Stimulated activated CD4-positive, alpha-beta T cell treated with anti-CD3 and anti-CD28 coated beads, Interleukin-1b, Interleukin-23, amount 100 ng/mL, for 48 hours (primary cell): ENCODE measurements at places on chromosomes 11 and 22.

- DNase-seq = peak; percentile 23
Observed at GRCh38 chr11:6742260-6742659, 29.5 kb downstream of the OR2AG2 start.

- DNase-seq = no peak
Observed at GRCh38 chr11:1546536-1547466, 25.3 kb downstream of the DUSP8 start.

DNA sequence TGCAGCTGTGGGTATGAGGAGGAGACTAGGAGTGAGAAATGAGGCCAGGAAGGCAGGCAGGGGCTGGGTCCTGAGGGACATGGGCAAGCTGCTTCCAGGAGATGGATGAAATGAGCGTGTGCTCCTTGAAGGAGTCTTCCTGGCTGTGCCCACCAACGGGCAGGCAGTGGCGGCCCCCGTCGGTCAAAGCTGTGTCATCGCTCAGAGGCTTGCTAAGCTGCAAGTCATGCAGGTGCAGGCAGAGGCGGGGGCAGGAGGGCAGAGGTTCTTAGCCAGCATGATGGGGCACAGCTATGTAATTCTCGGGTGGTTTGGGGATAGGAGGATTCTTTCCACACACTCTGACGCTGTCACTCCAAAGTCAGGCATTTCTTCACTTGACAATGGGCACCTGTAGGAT lies 12.5 kb upstream of the PEX26 start:
- no peak for DNase-seq

DNA sequence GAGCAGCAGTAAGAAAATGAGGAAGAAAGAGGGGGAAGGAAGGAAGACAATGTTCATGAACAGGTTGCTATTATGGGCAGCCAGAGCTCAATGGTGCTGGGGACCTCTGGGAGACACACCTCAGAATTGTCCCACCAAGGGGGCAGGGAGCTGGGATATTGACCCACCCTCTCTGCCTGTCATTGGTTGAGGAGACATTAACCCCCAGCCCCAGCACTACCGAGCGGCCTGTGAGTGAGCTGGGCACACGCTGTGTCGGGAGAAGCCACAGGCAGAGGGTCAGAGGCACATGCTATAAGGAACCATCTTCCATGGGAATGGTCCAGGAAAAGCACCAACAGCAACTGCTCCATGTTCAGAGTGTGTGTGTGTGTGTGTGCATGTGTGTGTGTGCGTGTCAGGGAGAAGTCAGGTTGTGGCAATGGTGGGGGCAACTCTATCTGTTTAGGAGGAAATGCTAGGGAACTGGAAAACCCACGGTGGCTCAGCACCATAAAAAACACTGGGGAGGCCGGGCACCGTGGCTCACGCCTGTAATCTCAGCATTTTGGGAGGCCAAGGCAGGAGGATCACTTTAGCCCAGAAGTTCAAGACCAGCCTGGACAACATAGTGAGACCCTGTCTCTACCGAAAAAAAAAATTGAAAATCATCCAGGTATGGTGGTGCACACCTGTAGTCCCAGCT lies 49.2 kb downstream of the CD6 start:
- no peak for DNase-seq

DNA sequence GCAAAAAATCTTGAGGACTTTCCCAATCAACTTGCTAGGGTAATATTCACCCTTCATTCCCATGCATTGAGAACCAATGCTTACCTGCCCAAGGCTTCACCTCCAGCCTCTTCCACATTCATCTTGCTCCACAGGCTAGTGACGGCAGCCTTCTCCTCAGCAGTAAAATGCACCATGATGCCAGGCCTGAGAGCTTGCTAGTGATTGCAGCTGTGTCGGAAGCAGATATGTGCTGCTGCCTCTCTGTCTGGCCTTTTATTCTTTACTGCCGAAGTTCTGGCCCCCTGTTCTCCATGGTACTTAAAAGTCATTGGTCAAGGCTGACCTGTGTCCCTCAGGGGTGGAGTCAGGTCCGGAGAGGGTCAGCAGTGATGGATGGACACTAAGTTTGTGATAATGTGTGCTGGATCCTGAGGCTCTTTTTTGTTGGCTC lies at the start of gene HBE1:
TSS of gene HBE1 (minus strand) at position 231 of the 433 bp plus-strand sequence. CDS start at position 176, 55 bp downstream.
- DNase-seq = no peak

- DNase-seq = no peak
Observed at GRCh38 chr11:20839231-20839630, 169.8 kb downstream of the NELL1 start.

- DNase-seq = no peak
Observed at GRCh38 chr11:1834062-1834610, 654 bp upstream of the SYT8 start.

DNA sequence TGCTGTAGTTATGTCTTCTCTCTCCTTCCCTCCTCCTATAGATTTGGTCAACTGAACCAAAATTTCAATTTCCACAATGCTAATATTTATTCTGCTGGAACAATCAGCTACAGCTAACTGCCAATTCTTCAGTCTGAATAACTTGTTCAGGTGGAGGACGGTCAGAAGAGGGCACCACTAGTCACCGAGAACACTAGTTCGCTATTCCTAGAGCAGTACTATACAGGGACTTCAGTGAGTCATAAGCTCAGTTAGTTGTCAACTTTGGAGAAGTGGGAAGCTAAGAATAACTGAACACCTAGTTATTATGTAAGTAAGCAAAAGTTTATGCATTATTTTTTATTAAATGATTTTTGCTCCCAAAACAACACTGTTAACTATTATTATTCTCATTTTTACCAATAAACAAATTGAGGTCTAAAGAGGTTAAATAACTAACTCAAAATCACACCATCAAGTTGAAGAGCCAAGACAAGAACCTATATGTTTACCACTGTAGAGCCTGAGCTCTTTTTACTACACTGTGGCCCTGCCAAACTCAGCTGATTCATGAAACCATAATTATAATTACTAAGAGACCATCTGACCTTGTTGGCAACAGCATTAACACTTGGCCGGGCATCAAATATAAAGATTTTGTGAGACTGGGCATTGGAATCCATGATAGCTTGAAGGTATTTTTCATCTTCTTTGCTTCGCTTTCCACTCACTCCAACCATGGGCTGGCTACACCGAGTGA lies 59.0 kb downstream of the CEP57 start:
- peak; percentile 3 for DNase-seq

GRCh38 chr11:103995896-103996295 lies 40.5 kb upstream of the DDI1 start:
- DNase-seq = no peak

GRCh38 chr11:110375351-110375750 lies 54.4 kb upstream of the FDX1 start:
- no peak for DNase-seq

GRCh38 chr11:24078018-24078417 lies 418.8 kb upstream of the LUZP2 start:
- DNase-seq = no peak

DNA sequence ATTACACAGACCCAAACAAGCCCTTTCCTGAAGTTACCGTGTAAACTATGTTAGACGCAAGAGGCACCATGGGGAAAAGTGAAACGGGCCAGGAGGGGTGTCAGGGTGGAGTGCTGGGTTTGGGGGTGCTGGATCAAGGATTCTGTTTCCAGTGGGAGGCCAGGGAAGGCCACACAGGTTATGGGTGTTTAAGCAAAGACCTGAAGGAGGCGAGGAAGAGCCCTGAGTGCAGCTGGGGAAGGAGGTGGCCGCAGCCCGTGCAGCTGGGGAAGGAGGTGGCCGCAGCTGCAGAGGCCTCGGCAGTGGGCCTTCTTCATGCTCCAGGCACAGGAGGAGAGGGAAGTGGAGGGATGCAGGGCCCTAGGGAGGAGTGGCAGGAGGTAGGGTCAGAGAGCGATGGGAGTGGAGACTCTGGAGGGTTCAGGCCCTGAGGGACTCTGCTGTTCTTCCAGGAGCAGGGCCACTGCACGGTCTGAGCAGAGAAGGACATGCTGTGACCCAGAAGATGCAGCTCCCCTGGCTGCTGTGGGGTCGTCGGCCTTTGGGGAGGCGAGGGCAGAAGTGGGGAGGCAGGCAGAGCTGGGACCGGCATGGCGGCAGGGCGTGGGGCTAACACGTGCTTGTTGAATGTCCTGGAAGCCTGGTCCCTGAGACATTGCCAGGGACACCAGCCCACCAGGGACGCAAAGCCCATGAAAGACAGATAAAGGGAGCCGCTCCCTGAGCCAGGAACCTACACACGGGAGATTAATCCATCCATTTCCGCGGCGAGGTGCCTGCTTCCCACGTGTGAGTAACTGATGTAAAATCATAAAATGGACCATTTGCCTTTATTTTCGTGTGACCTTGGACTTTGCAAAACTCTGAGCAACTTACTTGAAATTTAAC lies 1049.1 kb downstream of the BRD1 start:
- DNase-seq = no peak

DNA sequence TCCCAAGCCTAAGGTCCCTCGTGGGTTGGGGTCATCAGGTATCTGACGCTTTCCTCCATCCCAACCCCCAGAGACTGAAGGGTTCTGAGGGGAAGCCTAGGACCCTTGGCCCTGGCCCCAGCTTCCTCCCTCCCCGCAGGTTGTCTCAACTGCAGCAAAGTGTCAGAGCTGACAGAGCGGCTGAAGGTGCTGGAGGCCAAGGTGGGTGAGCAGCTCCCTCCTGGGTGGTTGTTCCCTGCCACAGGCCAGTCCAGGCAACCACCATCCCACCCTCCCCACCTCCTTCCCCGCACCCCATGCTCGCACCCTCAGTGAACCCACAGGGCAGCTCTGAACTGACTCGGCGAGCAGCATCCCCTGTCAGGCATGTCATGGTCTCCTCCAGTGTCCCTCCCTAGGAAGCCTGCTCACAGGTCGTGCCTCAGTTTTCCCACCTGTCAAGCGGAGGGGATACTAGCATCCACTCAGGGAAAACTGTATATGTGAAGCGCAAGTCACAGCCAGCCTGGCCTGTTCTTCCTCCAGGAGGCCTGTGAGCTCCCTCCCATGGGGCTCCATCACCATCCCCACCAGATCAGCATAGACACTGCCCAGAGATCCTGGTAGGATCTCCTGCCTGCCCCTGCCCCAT lies 20.8 kb downstream of the EMID1 start:
- DNase-seq = no peak

DNA sequence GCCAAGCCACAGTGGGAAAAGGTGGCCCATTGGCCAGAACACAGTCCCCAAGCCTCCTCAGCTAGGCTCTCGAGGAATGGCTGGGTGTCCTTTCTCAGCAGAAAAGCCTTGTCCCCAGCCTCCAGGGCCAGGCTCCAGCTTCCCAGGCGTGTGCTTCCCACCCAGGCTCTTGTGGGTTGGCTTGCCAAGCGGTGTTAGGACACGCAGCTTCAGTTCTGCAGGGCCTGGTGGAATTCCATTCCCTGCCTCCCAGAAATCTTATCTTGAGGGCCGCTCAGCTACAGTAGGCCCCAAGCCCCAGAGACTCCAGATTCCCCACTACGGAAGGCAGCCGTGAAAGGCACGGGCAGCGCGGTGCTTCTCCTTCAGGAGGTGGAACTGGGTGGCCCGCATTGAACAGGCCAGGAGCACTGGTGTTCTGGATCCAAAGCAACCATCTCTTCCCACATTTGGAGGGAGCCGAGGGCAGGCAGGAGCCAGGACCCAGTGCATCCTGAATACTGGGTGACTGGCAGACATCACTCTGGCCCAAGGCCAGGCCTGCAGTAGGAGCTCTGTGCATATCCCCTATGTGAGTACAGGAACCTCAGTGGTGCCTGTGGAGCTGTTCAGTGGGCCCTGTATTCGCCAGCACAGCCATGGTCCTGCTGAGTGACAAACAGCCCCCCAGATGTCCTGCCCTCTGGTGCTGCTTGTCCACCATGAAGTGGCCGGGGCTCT lies 16.7 kb upstream of the KCNQ1OT1 start:
- DNase-seq = no peak

DNA sequence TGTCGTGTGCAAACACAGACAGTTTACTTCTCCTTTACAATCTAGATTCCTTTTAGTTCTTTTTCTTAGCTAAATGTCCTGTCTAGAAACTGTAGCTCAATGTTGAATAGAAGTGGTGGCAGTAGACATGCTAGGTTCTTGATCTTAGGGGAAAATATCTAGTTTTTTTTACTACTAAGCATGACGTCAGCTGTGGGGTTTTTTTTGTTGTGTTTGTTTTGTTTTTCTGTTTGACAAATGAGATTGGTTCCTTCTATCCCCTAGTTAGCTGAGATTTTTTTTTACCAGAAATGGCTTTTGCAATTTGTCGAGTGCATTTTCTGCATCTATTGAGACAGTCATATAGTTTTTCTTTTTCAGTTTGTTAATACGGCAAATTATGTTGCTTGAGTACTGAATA lies 2.3 kb upstream of the OR10G7 start:
- DNase-seq = no peak

GRCh38 chr11:94519478-94520084 lies 7.3 kb downstream of the C11orf97 start:
- no peak for DNase-seq

DNA sequence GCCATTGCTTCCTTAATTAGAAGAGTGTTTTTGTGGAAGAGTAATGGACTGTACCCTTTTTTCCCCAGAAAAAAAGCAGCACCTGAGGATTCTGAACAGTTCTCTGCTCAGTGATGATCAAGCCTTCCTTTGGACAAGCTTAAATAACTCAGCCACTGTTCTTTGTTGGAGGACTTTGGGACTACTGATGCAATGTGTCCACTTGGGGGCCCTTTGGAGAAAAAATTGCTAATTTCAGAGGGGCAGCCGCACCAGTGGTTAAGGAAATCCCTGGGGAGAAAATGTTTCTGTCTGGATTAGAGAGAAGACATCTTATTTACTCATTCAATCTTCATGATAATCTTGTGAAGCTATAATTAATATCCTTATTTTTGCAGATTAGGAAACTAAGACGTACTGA lies 5.3 kb upstream of the KMT2A start:
- no peak for DNase-seq

DNA sequence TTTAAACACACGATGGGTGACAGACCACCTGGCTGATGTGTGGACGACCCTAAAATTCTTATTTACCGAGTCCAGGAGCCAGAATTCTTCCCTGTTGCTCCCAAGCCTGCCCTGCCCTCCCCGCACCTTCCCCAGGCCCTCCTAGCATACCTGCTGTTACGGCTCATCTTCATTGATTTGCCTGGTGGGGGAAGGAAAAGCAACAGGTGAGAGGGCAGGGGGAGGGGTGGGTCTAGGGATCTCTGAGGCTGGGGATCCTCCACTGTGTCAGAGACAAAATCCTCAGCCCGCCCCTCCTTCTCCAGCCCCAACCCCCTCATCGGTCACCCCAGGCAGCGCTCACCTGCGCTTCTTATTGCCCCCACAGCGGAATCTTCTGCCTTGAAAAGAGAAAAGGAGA lies 4.0 kb downstream of the FXYD2 start:
- no peak for DNase-seq

DNA sequence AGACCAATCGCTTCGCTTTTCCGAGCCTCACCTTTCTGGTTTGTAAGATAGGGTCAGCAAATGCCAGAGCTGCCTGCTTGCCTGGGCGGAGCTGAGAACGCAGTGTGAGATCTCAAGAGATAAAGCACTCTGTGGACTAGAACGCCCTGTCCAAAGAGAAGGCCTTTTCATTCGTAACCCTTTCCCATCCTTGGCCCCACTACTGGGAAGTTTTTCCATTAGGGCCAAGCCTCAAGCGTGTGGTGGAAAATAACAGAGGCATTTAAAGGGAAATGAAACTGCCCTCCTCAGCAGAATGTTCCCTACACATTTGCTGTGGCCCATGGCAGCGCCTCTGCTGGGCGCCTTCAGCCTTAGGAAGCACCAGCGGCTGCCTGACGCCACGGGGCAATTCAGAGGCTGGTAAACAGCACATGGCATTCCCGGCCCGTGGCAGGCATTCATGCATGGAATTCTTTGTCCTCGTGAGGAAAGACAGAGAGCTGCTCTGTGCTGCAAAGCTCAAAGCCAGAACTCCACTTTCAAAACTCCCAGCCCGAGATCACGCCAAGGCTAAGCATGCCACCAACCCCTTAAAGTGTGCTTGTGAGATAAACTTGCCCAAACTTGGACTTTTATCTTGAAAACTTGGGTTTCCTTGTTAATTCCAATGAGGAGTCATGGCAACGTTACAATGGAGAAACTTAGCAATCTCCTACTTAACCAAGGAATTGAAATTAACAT lies 38.1 kb downstream of the AHNAK start:
- no peak for DNase-seq
